Muscle of leg (tissue), 16 donors: ENCODE measurements at places on chromosomes 2 and 18. TPM values are rescaled to one million over a fixed set of nuclear protein-coding genes. Genes with fewer than 3 reads are reported as not detected.

SLC5A7 gene
- total RNA-seq = 0.22 TPM

DNA sequence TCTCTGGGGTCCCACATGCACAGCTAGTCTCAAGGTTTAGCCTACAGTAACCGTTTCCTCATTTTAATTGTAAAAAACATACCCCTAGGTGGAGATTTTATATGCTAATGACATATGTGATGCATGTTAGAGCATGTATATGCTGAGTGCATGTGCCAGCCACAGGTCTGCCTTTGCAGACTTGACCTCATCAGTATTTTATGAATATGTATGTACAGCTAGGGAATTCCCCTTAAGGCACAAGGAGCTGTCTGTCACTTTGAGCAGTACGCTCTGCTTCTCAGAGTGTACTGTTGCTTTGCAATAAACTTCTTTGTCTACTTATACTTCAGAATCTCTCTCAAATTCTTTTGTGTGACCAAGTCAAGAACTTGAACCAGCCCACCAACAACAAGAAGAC lies 131.2 kb upstream of the ERBB4 start:
- no peak for DNase-seq

DNA sequence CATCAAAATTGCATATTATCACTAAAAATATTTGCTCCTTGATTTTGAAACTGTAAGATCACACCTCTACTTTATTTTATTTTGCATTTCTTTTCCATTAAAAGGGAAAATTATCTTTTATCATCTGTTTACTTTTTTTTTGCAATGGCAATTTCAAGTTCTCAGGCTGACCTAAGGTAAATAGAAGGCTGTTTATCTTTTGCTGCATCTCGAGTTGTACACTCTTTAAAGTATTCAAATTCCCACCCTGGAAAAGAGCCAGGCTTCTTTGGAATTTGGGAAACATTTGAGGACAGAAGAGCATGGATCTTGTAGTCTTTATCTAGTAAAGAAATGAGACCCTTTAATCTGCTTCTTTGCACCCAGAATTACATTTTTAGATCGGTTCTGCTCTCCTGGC lies 645.7 kb downstream of the SLC4A3 start:
- no peak for DNase-seq

CHRND gene
- total RNA-seq = 83.7 TPM

DNA sequence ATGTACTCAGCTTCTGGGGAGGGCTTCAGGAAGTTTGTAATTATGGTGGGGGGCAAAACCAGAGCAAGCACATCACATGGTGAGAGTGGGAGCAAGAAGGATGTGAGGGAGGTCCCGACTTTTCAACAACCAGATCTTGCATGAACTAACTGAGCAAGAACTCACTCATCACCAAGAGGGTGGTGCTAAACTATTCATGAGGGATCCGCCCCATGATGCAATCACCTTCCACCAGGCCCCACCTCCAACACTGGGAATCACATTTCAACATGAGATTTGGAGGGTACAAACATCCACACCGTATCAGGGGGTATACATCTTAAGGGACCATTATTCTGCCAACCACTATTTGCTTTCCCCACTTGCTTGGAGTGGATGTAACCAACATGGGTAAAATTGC lies 209.6 kb upstream of the HNRNPA3 start:
- DNase-seq = no peak

DNA sequence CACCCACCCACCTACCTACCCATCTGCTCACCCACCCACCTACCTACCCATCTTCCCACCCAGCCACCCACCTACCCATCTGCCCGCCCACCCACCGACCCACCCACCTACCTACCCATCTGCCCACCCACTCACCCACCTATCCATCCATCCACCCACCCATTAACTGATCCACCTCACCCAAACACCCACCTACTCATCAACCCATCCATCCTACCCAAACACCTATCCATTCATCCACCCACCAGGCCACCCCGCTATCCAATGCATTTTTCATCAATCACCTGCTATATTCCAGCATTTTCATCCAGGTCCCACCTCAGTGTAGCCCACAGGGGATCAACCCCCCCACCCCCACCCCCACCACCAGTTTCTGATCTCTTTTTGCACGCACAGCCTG lies 121.8 kb downstream of the GLI2 start:
- DNase-seq = no peak

IGFBP5 gene
- total RNA-seq = 461 TPM

GRCh38 chr2:70957798-70958197 lies 20.6 kb upstream of the ANKRD53 start:
- no peak for DNase-seq

MROH2A gene
- not detected for total RNA-seq

MRO gene
- 0.22 TPM for total RNA-seq

NDUFAF7 gene
- total RNA-seq = 14.2 TPM

DNA sequence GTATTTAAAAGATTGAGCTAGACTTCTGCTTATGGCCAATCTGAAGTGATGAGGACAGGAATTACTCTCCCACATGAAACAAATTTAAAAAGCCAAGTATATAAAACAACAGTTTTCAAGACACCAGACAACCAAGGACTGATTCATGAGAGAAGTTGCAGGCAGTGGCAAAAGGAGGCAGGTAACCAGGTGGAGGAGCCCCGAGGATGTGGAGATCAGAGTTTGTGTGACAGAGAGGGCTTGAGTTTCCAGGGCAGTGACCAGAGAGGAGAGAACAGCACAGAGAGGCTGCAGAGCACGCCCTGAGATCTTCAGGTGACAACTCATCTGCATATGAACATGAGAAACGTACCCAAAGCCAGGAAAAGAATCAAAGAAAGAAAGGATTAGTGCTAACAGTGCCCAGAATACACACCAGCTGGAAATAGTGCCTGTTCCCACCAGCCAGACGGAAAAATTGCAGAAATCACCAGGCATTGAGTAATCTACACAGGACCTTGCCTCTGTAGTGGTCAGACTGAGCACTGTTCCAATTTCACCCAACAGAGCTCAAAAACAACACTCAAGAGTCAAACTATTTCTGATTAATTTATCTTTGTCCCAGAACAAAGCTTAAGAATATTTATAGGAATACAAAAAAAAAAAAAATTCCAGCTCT lies 173.1 kb downstream of the SEPTIN10 start:
- no peak for DNase-seq

DNA sequence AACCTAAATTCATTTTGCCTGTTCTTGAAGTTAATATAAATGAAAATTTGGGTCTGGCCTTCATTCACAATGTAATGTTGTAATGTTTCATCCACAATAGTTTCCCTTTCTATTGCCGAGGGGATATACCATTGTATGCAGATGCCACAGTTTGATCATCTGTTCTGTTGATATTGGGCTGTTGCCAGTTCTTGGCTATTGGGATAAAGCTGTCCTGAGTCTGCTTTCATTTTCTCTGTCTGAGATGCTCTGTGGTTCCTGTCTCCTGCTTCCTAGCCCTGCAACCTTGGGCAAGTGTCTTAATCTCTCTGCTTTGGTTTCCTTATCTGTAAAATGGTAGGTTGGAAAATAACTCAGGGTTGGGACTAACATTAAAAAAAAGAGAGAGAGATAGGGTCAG lies 25.2 kb downstream of the B3GNT2 start:
- DNase-seq = no peak

- peak; percentile 59 for DNase-seq
These were observed 88.2 kb downstream of the GFPT1 start for GRCh38 chr2:69298862-69299261.

- peak; percentile 47 for DNase-seq
These were observed 20.5 kb downstream of the APLF start for GRCh38 chr2:68487773-68488355.

DNA sequence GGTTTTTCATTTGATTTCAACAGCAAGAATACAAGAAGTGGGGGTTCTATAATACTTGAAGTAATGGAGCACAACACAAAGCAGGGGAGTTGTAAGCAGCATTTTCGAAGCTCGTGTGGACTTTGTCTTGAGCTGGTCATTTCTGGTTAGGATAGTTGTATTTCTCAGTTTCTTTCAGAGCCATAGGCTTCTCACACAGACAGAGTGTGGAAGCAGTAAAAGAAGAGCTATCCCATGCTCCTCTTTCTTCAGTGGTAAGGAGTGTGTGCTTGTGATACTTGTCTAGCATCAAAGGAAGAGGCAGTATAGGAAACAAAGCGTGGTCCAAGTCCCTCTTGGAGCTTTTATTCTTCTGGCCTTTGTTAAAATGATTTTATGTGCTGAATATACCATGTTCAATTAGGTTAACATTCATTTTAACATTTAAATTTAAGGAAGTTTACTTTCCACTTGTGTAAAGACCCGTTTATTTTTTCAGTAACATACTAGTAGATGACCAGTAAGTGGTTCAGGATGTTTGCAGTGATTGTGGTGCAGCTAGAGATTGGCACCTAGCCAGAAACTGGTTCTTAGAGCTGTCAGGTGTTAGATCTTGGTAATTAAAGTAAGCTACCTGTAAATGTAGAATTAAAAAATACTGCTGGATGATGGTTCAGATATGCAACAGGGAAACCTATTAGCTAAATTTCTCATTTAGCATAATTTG lies 14.6 kb downstream of the CCNYL1 start:
- DNase-seq = no peak

DNA sequence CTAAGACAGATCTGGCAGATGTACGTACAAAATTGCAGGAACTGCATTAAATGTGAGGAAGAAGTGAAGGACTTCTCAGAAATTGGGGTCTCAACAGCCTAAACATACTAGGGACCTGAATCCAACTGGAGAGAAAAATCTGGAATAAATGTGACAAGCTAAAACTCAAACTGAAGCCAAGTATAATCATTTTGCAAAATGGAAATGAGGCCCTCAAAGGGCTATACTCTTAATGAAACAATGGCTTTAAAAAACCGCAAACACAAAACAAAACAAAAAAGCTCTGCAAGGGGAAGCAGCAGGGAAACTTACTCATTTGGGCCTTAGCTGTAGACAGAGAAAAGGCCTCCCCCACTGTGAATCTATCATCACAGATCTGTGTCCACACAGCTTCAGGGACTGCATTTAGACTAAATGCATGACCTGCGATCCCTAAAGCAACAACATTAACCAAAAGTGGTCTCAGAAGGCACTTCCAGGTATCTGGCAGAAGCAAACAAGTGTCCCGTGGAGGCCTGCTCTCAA lies 63.2 kb downstream of the CCBE1 start:
- DNase-seq = peak; percentile 67

- peak; percentile 94 for DNase-seq
These were observed 120.9 kb upstream of the COL3A1 start for GRCh38 chr2:188853307-188853706.

TRIM54 gene
- 56.0 TPM for total RNA-seq

GRCh38 chr2:167582619-167583018 lies 664.8 kb downstream of the STK39 start:
- DNase-seq = no peak

- no peak for DNase-seq
These were observed 92.2 kb upstream of the CHRNA1 start for GRCh38 chr2:174856447-174856846.

MAL gene
- 2.4 TPM for total RNA-seq

GRCh38 chr2:9675415-9676351 lies 44.9 kb upstream of the YWHAQ start:
- DNase-seq = no peak

- DNase-seq = no peak
These were observed 334.0 kb upstream of the MEX3C start for GRCh38 chr18:51531501-51531900.

DNA sequence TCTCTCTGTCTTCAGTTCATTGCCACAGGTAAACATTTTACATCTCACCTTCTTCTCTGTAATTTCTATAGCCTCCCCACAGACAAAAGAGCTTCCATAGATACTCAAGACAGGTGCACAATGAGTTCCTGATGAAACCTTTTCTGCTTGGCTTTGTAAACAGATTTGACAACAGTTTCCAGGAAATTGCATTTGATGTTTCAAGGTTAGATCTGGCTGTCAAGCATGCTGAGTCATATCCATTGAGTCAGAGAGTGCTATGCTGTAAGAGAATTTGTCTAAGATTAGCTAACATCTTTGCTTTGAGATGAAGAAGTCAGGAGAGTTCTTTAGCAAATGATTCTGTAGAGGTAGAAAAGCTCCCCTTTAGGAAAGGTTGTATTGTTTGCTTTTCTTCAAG lies 40.6 kb upstream of the MAP2 start:
- no peak for DNase-seq

DNA sequence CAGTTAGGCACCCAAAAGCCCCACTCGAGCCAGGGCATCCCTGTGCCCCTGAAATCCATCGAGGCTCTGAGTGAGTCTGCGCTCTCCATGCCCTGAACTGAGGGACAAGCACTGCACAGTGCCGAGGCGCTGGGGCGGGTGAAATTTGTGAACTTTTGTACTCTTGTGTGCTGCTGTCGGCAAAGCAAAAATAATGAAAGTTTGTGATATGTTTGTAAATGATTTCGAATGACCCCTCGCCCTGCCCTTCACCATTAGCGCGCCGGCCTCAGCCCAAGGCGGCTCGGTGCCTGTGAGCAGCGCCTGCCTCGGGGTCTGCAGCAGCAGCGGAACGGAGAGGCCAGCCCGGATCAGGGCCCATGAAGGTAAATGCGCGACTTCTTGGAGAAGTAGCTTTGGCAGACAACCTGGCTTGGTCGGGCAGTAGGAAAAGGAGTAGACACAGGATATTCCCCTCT lies 1.8 kb upstream of the HOXD4 start:
- no peak for DNase-seq

- DNase-seq = no peak
These were observed 2.8 kb downstream of the SNORC start for GRCh38 chr2:232872826-232873225.

SERPINB10 gene
- 0.04 TPM for total RNA-seq

IL1RL1 gene
- total RNA-seq = 0.31 TPM

DNA sequence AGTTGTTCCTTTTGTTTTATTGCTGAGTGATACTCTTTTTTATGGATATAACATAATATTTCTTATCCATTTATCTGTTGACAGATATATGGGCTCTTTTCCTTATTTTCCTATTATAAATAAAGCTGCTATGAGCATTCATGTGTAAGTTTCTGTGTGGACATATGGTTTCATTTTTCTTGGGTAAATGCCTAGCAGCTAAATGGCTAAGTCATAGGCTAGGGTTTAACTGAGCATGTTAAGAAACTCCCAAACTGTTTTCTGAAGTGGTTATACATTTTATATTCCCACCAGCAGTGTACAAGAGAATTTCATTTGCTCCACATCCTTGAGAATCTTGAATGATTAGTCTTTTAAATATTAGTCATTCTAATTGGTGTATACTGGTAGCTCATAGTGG lies 786.6 kb upstream of the CDH2 start:
- peak; percentile 8 for DNase-seq

CRIM1 gene
- total RNA-seq = 20.4 TPM

CCDC68 gene
- 0.58 TPM for total RNA-seq

SELENOI gene
- 8.6 TPM for total RNA-seq

GRCh38 chr2:127612111-127612822 lies 33.7 kb upstream of the GPR17 start:
- no peak for DNase-seq

GRCh38 chr18:32968248-32968647 lies 195.4 kb upstream of the KLHL14 start:
- no peak for DNase-seq

- peak; percentile 87 for DNase-seq
These were observed 54.2 kb upstream of the CTDP1 start for GRCh38 chr18:79625195-79625923.
